ENCODE measurements at places on chromosomes 13 and 19.
A peak's percentile ranks its signal among the peaks of the same experiment; 100 is the strongest.

DNA sequence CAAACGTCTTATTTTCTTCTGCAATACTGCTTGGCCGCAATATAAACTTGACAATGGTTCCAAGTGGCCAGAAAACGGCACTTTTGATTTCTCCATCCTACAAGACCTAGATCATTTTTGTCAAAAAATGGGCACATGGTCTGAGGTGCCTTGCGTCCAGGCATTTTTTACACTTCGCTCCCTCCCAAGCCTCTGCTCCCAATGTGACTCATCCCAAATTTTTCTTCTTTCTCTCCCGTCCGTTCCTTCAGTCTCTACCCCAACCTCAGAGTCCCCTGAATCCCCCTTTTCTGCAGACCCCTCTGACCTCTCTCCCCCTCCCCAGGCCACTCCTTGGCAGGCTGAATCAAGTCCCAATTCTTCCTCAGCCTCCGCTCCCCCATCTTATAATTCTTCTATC, 14.3 kb upstream of the OR10H1 start:
- DNase-seq, result no peak

- no peak for DNase-seq
These were observed 5.0 kb downstream of the PBX4 start for GRCh38 chr19:19613506-19613905.

DNA sequence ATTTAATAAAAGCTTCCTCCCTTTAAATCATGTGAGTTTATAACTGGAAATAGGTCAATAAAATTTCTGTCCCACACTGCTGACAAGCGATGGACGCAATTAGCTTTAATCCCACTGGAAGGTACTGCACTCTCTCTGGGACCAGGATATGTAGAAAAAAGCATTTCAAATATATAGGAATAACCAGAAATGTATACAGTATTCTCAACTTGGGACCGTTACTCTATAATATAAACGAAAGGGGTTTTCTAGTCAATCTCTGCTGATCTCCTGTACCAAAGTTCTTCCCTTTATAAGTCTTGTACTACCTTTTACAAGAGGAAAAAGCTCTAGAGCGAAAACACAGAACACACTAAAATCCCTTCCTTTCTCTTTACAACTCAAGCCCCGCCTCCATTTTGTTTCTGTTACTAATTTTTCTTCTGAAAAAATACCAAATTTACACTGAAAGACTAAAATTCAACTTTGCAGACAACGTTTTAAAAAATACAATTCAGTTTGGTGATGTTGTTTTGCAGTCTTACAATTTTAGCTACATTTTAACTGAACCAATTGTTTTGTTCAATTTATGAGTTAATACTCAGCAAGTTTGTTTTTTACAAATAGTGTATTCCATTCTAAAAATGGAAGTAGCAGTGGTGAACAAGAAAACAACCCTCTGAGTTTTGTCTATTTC, 1.7 kb upstream of the USPL1 start:
- DNase-seq, result no peak

GRCh38 chr13:59478908-59479307, 684.8 kb downstream of the DIAPH3 start:
- DNase-seq, result no peak

GRCh38 chr19:50779504-50780457, 9.5 kb downstream of the GPR32 start:
- no peak for DNase-seq

DNA sequence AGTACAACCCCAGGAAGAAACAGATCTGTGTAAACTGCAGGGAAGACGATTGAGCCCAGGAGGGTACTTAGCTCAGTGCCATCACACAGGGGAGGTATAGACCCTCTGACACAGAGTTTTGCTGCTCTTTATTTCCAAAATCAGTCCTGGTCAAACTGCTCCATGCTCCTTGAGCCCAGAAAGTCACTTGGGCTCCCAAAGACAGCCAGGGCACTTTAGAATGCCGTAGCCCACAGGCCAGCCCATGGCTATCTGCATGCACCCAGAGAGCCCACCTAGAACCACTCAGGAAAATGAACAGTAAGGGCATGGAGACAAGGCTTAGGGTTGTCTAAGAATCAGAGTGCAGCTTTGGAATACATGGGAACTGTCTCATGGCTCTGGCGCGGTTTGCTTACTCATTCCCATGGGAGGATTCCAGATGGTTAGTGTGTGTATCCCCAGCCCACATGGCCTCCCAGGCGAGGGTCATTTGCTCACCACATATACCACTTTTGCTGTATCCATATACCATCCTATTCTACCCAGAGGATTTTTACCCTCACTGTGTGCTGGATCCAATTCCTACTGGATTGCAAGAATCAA, 14.7 kb upstream of the PDCD5 start:
- no peak for DNase-seq

DNA sequence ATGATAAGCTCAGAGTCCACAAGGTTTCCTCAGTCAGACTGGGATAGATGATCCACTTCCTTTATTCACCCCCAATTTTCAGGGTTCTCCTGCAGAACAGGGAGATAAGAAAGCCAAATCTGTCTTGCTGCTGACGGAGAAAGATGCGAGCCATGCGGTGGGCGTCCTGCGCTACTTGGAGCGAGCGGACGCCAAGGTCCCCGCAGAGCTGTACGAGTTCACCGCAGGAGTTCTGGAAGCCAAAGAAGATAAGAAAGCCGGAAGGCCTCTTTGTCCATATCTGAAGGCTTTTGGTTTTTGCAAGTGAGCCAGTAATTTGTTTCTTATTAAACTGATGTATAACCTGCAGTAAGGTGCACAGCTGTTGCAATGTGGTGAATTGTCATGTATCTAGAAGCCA, 66.7 kb downstream of the SLC7A9 start:
- DNase-seq, result no peak

- no peak for DNase-seq
These were observed 58.5 kb downstream of the DGKH start for GRCh38 chr13:42106998-42107397.

DNA sequence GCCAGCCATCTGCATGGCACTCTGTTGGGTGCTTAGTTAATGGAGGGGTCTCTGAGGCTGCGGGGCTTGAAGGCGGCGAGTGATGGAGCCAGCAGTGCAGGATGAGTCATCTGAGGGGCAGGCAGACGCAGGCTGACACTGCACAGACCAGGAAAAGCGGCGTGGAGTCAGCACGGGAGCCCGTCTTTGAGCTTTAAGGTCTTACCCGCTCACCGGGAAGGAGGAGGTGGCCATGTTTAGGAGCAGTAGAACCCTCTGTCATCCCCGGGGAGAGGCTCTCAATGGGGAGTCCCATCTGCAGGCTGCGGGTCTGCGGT, 13.1 kb downstream of the NAXD start:
- DNase-seq, result no peak

DNA sequence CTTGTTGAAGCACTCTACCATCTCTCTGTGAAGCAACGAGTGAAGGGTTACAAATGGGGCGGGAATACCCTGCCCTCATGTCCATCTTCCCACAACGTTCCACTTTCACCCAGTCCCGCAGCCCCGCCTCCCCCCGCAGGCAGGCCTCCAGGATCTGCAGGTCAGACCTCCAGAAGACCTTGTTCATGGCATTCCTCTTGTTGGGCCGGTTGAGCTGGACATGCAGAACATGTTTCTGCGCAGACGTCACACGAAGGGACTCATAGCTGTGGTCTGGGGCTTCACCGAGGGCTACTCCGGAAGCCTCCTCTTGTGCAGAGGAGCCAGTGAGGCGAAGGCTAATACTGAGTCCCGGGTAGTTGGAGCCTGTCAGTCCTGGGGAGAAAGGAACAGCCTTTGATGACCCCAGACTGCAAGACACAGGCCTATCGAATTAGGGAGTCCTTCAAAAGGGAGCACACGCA, 420 bp downstream of the ECH1 start:
- no peak for DNase-seq

DNA sequence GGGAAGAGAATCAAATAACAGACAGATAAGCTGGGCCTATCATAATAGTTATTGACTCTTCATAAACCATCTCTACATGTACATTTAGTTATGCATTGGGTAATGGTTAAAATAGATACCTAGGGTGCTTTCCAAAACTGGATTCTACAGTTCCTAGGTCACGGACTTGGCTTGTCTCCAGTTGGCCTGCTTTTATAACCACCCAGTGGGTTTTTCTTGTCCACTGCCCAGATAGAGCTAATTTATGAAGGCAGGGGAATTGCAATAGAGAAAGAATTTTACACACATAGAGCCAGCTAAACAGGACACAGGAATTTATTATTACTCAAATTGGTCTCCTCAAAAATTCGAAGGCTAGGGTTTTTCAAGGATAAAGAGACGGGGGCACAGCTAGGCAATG, 97.3 kb downstream of the FAM216B start:
- no peak for DNase-seq

DNA sequence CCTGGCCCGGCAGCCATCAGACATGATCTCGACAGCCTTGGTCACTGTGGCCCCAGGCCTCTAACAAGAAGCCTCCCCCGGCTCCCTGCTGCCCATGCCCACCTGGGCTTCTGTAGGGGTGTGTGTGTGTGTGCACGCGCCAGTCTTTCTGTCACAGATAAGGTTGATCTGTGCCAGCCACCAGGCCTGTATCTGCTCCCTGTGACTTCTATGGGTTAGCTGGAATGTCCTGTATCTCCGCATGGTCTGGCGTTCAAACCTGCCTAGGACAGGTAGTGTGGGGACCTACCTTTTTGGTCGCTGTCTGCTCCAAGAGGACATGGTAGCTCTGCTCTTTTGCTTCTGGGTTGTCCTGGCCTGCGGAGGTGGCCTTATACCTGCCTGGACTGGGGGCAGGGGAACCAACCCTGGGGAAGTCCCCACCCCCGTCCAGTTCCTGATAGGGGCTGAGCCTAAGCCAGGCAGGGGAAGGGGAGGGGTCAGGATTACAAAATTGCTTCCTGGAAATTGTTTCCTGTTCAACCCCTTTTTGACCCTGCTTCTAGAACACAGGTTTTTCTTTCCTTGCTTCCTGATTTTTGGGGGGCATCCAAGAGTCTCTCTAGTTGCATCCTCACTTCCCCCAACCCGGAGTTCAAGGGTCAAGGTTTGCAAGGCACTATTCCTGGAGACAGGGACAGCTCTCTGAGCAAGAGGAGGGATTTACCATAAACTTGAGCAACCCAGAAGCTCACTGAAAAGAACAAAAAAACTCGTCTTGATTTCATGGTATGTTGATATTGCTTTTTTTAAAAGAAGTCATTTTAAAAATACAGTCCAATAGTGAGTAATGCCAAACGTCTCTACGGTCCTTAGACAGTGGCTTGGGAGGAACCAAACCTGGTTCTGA, at the start of gene LRG1:
TSS of gene LRG1 (minus strand) at position 344 of the 889 bp plus-strand sequence. CDS start at position 321, 23 bp downstream.
- no peak for DNase-seq

DNA sequence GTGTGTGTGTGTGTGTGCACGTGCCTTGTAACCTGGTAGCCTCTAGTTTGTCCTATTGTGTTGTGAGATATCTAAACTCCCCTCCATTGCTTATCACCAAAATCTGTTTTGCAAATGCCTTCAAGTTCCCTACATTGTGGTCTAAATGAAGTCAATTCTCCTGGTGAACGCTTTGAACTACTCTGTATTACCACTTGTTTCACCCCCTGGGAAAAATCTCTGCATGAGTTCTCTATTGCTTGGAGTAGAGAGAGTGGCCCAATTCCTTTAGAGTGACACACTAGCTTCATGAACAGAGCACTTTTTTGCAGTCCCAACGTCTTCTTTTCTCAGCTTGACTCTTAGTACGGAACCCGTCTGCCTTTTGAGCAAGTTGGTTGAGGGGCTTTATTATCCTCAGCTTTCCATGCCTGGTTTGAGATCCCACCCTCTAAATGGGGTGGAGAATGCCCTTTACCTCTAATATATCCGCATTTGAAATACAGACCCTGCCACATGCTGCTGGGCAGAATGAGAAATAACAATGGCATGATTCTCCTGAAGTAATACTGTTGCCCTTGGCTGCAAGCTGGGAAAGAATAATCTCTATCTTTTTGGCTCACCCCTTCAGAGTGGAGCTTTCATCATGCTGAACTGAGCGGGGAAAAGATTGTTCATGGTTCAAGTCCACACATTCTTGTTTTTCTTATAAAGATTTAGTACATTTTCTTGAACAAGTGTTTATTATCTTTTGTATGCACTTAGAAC, 2545.3 kb downstream of the PCDH9 start:
- DNase-seq, result no peak

- no peak for DNase-seq
These were observed 187.2 kb upstream of the SOX1 start for GRCh38 chr13:111879719-111880118.

GRCh38 chr13:90238413-90238812, 1109.1 kb upstream of the MIR17HG start:
- DNase-seq, result no peak

- no peak for DNase-seq
These were observed 211.1 kb downstream of the TEX29 start for GRCh38 chr13:111531505-111531904.

GRCh38 chr13:81577601-81578195, 1236.8 kb upstream of the SPRY2 start:
- DNase-seq, result no peak

GRCh38 chr19:29620931-29621351, 14.9 kb downstream of the POP4 start:
- DNase-seq, result peak; percentile 26

- no peak for DNase-seq
These were observed 162.0 kb downstream of the ITGBL1 start for GRCh38 chr13:101614491-101614890.

DNA sequence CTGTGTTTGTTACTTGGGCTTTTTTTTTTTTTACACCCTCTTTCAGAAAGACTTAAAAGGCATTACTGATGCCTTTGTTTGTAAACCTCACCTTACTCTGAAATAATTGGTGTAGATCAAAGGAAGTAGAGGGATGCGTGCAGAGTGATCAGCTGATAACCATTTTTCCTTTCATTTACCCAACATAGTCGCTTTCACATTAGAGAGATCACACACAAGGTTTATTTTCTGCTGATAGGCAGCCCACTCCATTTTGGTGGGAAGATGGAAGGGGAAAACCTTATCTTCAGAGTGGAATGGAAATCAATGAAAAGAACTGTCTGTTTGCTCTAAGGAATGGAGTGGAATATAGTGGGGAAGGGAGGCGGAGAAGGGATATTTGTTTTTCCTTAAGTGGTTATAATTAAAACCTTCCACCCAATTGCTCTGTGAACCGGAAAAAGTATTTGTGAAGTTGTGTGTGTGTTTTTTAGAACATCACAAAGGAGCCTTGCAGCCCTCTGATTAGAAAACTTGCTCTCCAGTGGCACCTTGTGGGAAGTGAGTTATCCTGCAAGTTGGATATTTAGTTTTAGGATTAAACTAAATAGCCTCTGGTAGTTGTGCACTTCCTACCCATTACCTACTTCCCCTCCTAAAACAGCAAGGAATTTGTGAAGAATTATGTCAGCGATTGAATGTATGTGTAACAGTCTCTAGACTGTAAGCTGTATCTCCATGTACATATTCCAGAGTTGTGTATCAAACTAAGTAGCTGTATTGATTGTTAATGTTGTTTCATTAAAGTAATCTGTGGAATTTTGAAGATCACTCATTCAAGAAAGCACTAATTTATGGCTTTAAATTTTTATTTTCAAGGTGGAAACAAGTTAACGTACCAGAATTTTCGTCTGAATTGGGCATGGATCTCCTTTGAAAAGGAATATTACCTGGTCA, 76.8 kb downstream of the FREM2 start:
- DNase-seq, result no peak

DNA sequence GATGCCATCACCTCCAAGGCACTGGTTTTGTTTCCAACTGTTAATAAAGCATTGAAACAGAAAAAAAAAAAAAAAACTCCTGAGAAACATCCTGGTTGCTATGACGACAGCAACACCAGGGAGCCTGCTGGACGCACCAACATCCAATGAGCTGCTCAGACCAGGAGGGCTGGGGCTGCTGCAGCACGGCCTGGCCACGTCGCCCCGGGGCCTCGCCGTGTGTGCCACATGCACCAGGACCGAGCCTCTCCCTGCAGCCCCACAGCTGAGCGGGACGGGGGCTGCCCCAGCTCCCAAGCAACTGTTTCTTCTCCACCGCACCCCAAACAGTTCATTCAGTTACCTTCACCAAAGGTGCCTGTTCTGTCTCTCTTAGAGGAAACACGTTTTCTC, 54.5 kb downstream of the RASA3 start:
- no peak for DNase-seq
